ENCODE measurements at places on chromosomes 5 and 9. TPM values are rescaled to one million over a fixed set of nuclear protein-coding genes. Genes with fewer than 3 reads are reported as not detected.

Gene SPEF2
- total RNA-seq = 3.7 TPM

Gene PCDHB4
- 1.6 TPM for total RNA-seq

Gene PCDHA12
- not detected for total RNA-seq

Gene C5orf34
- 3.7 TPM for total RNA-seq

Gene CARD9
- 1.0 TPM for total RNA-seq

Gene ARID3C
- total RNA-seq = not detected

Gene IL4
- not detected for total RNA-seq

Gene PTGS1
- 2.6 TPM for total RNA-seq

Gene CMYA5
- 93.9 TPM for total RNA-seq

Gene DNAI1
- total RNA-seq = not detected

Gene PDE4D
- total RNA-seq = 59.0 TPM

Gene ROR2
- 4.2 TPM for total RNA-seq

Gene CDKN2B-AS1
- total RNA-seq = 0.52 TPM

Gene EGR1
- 21.4 TPM for total RNA-seq

Gene RBM18
- total RNA-seq = 7.3 TPM

Gene SLC36A3
- not detected for total RNA-seq

Gene SRD5A1
- 4.2 TPM for total RNA-seq

Gene CRHBP
- total RNA-seq = not detected

Gene CEP120
- total RNA-seq = 10.4 TPM

Gene DDX4
- not detected for total RNA-seq

Gene PCDHB16
- total RNA-seq = 1.6 TPM

Gene WNK2
- total RNA-seq = 4.7 TPM

Gene TGFBI
- 204 TPM for total RNA-seq

Gene MAP3K1
- total RNA-seq = 29.7 TPM

Gene FCN1
- 5.2 TPM for total RNA-seq

Gene SOX30
- total RNA-seq = not detected

Gene WDR31
- total RNA-seq = 2.1 TPM

Gene ZBED3
- 0.52 TPM for total RNA-seq

All from skeletal muscle tissue (tissue), 5 donors.